ENCODE measurements at places on chromosomes 7 and 10.

DNA sequence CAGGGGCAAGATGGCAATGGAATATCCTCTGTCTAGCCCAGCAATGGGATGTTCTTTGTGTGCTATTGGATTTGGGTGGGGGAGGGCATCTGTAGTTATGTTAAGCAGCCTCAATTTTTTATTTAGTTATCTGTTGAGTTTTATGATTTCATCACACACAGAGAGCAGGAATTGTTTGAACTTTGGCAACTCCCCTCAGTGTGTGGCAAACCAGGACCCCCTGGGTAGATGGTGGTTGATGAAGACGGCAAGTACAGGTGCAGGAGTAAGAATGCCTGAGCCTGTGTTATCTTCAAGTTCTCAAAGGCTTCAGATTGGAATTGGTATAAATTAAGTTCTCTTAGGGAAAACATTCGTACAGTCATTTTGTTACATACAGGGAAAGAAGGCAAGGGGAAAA, 142.4 kb upstream of the SAMD8 start:
- no peak for DNase-seq

- DNase-seq, result no peak
Measured at GRCh38 chr7:81036057-81036456, 117.2 kb upstream of the SEMA3C start.

DNA sequence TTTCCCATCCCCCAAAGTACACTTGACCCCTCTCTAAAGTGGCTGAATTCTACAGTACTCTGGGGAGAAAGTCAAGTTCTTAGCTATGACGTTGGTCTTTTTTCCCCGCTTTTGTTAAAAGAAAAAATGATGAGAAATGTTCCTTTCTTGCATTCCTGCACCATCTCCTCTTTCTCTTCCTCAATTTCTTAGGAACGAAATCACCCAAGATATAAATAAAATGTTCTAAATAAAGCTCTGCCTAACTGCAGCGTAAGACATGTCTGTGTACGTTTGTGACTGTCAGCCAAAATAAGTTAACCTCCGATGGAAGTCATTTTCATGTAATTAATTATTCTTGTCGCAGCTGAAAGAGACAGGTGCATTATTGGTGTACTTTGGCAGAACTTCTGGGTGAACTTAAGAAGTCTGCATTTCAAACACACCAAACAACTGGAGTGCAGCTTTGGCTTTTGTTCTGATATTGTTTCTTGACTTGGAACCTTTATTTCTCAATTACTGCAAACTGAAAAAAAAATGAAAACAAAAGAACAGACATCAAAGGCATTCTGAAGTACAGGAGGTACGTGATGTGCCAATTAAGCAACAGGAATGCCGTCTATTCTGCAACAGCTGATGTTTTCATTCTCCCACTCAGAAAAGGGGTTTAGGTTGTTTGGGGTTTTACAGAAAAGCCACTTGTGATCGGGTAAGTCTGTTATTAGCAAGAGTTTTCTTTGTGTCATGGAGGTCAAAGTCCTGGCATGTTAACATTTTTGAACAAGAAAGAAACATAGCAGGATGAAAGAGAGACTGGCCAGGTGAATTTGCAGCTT, 82.4 kb upstream of the SDK1 start:
- DNase-seq, result no peak

DNA sequence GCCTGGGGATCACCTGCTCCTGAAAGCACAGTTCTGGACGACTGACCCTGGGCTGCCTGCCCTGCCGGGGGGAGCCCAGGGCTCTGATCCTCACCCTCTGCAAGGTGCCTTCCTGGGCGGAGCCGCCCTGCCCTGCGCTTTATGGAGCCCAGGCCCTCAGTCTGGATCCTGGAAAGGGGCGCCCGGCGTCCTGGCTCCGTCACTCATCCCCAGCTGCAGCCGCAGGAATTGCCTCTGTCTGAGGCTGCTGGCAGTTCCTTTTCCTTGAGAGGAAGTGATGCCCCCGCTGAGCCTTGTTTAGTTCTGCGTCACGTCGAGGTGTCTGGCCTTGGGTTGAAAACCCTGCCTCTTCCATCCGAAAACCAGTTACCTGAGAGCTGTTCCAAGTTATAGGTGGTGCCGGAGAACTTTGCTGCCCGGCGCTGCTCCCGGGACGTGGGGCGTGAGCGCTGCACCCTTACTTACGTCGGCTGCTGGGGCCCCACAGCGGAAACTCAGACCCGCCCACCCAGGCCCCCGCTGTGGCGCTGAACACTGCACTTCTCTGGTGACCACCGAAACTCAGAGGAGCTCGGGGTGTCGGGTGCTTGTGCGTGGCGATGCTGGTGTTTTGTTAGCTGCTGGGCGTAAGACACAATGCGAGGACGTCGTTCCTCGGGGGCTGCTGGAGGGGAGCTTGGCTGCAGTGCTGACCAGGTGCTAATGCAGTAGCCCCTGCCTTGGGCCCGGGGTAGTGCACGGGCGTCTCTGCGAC, 5.4 kb downstream of the MAFK start:
- no peak for DNase-seq

DNA sequence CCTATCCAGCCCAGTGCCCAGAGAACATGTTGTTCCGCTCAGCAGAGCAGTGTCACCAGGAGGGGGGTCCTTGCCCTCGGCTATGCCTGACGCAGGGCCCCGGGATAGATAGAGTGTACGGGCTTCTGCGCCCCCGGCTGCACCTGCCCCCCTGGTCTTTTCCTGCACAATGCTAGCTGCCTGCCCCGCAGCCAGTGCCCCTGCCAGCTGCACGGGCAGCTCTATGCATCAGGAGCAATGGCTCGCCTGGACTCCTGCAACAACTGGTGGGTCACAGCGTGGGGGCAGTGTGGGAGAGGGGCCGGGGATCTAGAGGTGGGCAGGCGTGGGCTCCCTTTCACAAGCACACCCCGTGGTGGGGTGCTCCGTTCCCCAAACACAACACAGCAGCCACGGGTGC, 31.4 kb upstream of the ZNF862 start:
- no peak for DNase-seq

- no peak for DNase-seq
Measured at GRCh38 chr7:24630596-24630995, 57.3 kb downstream of the PALS2 start.

- DNase-seq, result no peak
Measured at GRCh38 chr7:36627836-36628235, 96.5 kb downstream of the AOAH start.

DNA sequence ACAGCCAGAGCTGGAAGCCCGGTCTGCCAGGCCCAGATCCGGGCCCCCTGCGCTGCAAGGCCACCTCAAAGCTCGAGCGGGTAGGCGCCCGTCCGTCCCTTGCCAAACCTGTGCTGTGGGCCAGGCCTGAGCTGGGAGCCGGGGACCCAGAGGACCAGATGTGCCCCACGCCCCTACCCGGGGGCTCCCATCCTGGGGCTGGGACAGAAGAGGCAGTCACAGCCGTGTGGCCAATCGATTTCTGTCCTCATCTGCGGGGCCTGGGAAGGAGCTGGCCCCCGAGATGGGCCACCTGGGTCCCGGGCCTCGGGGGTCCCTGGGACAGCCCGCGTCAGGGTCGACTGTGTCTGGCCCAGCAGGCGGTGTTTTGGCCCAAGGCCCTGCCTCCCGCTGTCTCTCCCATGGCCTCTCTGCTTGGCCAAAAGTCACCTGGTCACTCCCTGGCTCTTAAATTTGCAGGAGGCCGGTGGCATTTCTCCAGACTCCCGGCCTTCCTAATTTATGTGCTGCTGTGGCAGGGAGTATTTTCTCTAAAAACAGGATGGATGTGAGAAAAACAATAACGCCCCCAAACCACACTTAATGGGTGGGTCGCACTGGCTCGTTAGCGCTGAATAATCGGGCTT, 63.8 kb downstream of the UNCX start:
- no peak for DNase-seq

GRCh38 chr10:72639441-72639873, 13.6 kb upstream of the MICU1 start:
- DNase-seq, result no peak

DNA sequence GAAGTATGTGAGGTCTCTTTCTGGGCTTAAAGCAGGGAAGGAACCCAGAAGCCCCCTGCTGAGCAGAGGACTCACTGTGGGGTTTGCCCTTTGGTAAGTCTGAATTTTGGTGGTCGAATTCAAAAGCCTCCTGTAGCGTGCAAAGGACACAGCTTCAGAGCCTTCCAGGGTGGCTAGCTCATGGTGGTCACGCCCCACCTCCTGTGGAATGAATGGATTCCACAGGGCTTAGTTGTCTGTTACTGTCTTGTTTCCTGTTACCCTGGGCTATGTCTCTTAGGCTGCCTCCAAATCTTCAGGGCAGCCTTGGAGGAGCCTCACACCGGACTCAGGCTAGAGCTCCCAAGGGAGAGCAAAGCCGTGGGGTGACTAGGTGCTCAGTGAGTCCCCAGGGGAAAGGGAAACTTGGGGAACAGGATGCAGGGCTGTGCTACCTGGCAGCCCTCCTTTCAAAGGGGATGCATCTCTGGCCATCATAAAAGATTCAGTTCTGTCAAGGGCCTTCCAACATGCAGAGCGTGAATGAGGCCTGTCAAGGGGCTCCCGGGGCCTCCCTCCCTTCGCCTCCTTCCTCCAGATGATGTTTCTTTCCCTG, 211.7 kb downstream of the CCSER2 start:
- no peak for DNase-seq

DNA sequence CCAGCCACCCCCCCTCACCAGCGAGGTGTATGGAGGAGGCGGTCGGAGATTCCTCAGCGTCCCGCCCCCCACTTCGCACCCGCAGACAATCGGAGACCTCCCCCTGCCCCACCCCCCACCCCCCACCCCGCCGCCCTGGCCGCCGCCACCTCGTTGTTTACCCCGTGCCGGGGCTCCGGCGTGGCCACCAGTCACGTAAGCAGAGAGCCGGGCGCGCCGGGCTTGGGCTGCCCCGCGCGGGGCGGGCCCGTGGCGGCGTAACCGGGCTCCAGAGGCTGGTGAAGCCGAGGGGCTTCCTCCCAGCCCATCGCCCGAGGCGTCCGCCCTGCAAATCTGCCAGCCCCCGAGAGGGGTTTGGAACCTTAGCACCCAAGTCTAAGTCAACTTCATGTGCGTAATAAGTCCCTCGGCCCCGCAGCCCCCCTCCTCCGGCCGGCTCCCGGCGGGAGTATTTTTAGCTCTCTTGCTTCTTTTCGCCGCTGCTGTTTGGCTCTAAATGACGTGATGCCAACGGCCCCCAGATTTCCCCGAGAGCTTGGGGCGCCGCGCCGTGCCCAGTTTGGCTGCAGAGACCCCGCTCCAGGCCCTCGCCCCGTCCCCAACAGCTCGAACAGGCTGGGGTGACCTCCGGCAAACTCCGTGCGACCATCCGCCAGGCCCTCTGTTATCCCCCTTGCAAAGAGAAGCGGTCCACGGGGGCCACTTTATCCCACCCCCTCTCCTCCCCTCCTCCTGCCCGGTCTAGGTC, 2.7 kb downstream of the MXI1 start:
- DNase-seq, result no peak

- no peak for DNase-seq
Measured at GRCh38 chr10:33657154-33657908, 322.9 kb upstream of the NRP1 start.

GRCh38 chr7:23907012-23907411, 197.0 kb downstream of the STK31 start:
- DNase-seq, result no peak

DNA sequence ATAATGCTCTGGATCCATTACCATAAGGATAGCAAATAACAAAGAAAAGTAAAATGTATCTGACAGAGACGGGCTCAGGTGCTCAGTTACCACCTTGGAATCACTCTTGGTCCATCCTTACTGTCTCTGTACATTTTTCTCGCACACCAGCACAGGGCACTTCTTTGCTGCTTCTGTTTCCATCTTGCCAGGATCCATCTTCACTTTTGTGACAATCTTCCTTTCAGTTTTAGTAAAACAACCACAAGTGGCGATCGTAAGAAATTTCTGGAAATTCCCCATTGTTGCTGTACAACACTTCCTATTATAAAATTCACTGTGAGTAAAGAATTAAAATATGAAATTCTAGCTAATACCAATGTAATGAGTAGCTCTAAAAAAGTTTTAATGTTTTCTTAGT, 695.5 kb downstream of the GRM8 start:
- DNase-seq, result no peak

DNA sequence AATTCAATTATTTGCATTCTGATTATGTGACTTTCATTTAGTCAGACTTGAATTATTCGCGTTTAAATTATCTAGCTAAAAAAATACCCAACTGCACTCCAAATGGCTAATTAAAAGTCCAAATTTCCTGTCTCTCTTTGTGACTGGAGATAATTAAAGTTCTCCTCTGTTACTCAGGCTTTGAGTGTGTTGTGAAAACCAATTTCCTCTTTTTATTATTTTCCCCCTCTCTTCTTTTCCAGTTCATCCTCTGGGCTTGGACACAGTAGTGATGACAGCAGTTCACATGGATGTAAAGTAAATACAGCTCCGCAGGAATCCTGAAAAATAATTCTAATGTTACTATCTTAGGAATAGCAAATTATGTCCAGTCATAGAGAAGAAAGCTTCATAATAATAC, 80.6 kb downstream of the SNX10 start:
- no peak for DNase-seq

DNA sequence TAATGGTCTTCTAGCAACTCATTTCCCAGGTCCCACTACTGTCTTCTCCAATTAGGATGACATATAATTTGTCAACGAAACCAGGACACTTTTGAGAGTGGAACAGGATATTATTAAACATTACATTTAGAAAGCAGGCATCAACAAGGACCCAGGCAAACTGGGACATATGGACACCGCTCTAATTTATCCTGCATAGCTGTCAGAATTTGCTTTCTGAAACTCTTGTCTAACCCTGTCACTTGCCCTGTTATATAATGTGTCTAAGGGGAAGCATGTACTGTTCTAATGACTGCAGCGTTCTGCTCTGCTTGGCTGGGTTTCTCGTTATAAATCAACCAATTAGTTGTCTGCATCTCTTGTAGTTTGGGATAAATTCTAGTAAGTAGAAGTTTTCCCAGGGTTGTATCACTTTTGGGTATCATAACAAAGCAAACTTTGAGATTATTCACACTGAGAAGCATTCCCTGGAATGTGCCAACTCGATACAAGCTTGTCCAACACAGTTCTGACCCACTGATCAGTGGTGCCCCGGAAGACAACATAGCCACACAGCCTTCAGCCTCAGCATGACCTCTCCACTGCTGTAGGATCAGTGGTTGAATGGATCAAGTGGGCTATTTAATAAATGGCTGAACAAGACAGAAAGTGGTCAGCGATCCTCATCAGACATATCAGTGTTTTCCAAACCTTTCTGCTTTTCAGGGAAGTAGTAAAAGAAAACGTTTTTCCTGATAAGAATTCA, 228.1 kb downstream of the KIF20B start:
- DNase-seq, result no peak

- DNase-seq, result no peak
Measured at GRCh38 chr7:37100735-37101331, 347.8 kb downstream of the ELMO1 start.

Data from substantia nigra (tissue), 51 donors.